Stimulated activated CD8-positive, alpha-beta memory T cell treated with anti-CD3 and anti-CD28 coated beads, Interleukin-2, amount 100 ng/mL, for 1 hour (primary cell): ENCODE measurements at places on chromosomes 7 and 10.

- no peak for DNase-seq
Observed at GRCh38 chr7:68684246-68684839, 913.9 kb upstream of the AUTS2 start.

DNA sequence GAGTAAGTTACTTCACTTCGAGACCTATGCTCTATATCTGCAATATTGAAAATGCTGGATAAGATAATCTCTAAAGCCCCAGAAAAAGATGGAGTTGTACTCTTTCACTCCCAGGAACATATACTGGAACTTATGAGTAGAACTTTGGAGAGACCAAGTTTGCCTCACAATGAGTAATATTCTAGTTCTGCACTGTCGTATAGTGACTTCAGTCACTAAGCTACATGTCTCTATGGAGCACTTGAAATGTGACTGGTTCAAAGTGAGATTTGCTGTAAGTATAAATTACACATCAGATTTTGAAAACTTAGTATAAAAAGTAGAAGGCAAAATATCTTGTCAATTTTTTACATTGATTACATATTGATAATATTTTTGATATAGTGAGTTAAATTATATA, 116.4 kb downstream of the PTEN start:
- DNase-seq, result no peak

DNA sequence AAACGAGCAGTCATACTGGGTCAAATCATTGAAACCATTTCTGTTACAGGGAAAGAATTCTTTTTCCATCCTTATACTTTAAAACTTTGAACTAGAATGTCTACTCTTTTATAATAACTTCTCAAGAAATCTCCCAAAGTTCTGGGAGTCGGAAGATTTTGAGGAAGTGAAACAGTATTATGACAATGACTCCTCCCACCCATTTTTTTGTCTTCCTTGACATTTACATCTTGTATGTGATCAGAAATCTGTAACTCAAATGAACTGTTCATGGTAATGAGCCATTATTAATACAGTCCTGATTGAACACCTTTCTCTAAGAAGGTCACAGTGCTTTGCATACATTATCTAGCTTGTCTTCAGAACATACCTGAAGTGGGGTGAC, 227.4 kb downstream of the CELF2 start:
- no peak for DNase-seq

DNA sequence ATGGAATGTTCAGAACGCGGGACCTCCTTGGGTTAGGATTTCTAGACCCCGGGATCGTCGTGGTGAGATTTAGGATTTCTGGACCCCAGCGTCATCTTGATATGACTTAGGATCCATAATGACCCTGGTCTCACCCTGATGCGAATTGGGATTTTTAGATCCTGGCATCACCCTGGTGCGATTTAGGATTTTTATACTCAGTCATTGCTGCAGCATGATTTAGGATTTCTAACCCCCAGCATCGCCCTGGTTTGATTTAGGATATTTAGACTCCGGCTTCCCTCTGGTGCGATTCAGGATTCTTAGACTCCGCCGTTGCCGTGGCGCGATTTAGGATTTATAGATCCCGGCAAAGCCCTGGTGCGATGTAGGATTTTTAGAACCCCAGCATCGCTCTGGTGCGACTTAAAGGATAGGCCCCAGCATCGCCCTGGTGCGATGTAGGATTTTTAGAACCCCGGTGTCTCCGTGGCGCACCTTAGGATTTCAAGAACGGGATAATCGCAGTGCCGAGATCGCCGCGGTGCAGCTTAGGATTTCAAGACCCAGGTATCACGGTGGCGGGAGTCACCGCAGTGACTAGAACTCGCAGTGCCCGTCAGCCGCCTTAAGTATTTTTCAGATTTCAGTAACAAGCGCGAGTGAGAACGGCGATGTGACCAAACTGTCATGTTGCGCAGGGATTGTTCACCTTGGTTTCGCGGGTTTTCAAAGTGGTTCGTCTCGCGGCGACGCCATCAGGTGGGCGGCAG, 814 bp downstream of the MEST start:
- no peak for DNase-seq

DNA sequence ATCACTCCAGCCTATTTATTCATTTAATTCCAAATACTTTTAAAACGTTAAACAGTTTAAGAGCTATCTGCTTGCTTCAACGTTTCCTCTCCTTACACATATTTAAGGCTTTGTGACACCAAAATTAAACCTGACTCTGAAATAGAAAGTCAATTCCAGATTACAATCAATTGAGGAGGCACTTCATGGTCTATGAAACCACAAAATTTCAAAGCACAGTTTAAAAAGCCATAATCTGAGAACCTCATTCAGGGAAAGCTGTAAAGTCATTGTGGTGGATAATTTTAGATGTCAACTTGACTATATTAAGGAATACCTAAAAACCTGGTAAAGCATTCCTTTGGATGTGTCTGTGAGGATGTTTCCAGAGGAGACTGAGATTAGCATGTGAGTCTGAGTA, 6.2 kb downstream of the SNX13 start:
- DNase-seq, result no peak

- DNase-seq, result no peak
Observed at GRCh38 chr10:110265573-110266193, 39.0 kb downstream of the SMNDC1 start.

GRCh38 chr10:1009071-1009494, 16.6 kb downstream of the IDI2 start:
- DNase-seq, result no peak

DNA sequence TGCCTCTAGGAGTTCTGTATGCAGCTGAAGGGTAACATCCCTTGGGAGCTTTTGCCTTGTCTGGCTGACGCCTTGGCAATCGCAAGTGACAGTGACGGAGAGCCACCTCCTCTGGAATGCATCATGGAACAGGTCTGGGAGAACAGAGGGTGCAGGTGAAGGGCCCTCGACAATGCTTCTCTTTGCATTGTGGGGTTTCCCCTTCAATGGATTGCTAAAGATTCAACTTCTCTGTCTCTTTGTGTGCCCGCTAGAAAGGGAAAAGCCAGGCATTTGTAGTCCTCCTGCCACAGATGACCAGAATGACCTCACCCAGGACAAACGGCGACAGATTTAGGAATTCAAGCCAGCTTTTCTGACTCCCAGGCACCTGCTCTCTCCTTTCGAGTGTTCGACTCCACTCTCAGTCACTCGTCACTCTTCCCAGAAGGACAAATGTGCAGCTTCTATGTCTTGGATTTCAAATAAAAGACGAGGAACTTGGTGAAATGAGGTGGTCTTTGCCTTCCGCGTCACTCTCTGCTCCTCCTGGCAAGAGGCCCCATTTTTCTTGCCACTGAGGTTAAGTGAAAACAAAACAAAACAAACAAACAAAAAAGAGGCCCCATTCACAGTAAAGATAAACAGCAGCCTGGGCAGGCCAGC, 26.1 kb downstream of the IL2RA start:
- no peak for DNase-seq

DNA sequence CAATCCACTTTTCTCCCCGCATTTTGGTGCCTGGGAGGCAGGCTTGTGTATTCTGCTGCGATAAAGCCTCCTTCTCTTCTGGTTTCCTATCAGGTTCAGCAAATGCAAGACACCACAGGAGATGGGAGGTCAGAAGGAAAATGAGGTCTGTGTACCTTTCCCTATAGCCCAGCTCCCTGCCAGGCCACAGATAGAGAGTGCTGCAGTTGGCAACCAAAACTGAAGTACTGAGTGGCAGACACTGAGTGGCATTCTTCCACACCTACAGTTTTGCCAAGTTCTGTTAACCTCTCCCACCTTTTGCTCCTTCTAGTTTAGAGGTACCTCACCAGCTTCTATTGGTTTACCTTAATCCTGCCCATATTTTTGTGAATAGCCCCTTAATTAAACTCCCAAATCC, 948.4 kb downstream of the SORCS1 start:
- no peak for DNase-seq

DNA sequence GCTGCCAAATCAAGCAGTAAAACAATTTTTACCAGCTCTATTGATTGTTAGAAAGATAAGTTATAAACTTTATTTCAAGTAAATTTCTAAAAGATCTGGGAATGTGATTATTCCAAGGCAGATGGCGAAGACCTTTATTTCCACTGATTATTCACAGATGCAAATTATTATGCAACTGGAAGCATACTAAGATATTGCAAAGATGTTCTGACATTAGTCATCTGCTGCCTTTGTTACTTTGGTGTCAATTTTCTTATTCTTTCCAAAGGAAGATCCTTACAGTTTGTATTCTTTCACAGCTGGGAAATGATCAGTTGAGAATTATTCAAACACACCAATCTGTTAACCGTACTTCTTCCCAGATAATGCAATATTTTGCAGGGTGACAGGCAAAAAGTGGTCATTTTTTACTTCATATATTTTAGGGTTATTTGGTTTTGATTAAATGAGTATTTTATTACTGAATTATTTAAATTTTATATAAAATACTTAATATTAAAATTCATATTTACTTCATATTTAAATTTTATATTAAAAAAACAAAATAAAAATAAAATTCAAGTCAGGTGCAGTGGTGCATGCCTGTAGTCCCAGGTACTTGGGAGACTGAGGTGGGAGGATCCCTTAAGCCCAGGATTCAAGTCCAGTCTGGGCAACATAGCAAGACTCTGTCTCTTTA, 171.3 kb downstream of the FZD1 start:
- no peak for DNase-seq

GRCh38 chr7:112042631-112043030, 163.6 kb downstream of the DOCK4 start:
- DNase-seq, result no peak

- DNase-seq, result no peak
Observed at GRCh38 chr7:134795231-134795630, 15.8 kb downstream of the CALD1 start.
